A549 treated with DMSO at 1 μM for 4 hours (cell line): ENCODE measurements at places on chromosomes 2 and 18. TPM values are rescaled to one million over a fixed set of nuclear protein-coding genes. Genes with fewer than 3 reads are reported as not detected.

ABCG5 gene
- not detected in 5 replicates for total RNA-seq

CHST9 gene
- total RNA-seq, result not detected in 5 replicates

LDLRAD4 gene
- total RNA-seq, result 0.45 to 2.0 TPM (median 1.7 TPM) in 5 replicates

GKN2 gene
- total RNA-seq, result 2.3 to 4.3 TPM (median 3.7 TPM) in 5 replicates

PLCL1 gene
- total RNA-seq, result 0.07 TPM in 1 of 5 replicates, not detected in the others

MC5R gene
- total RNA-seq, result not detected in 5 replicates

SAG gene
- not detected in 5 replicates for total RNA-seq

DSC3 gene
- 1.6 to 2.5 TPM (median 1.8 TPM) in 5 replicates for total RNA-seq

RAPH1 gene
- total RNA-seq, result 5.7 to 7.6 TPM (median 7.3 TPM) in 5 replicates

SNED1 gene
- total RNA-seq, result 0.38 to 0.65 TPM (median 0.48 TPM) in 5 replicates

DNAJC10 gene
- 52.2 to 87.2 TPM (median 68.6 TPM) in 5 replicates for total RNA-seq

KLF11 gene
- total RNA-seq, result 3.7 to 5.7 TPM (median 5.4 TPM) in 5 replicates

CPO gene
- 0.09 to 0.19 TPM (median 0.17 TPM) in 3 of 5 replicates, not detected in the others for total RNA-seq

SERPINB10 gene
- 0.22 TPM in 1 of 5 replicates, not detected in the others for total RNA-seq

INPP5D gene
- 0.38 to 1.0 TPM (median 0.70 TPM) in 5 replicates for total RNA-seq

RUFY4 gene
- not detected in 5 replicates for total RNA-seq

CCDC148 gene
- total RNA-seq, result 0.13 to 0.55 TPM (median 0.38 TPM) in 5 replicates

TCF4 gene
- 2.1 to 3.0 TPM (median 2.8 TPM) in 5 replicates for total RNA-seq

EFR3B gene
- total RNA-seq, result 15.9 to 17.9 TPM (median 16.8 TPM) in 5 replicates

ALPI gene
- total RNA-seq, result 0.02 TPM in 1 of 5 replicates, not detected in the others

TOGARAM2 gene
- total RNA-seq, result 0.12 to 0.33 TPM (median 0.15 TPM) in 5 replicates

C1QL2 gene
- total RNA-seq, result 0.14 to 0.21 TPM (median 0.14 TPM) in 4 of 5 replicates, not detected in the other

COL4A3 gene
- total RNA-seq, result 0.40 to 1.0 TPM (median 0.72 TPM) in 5 replicates

MYOM1 gene
- 0.11 to 0.22 TPM (median 0.15 TPM) in 5 replicates for total RNA-seq

TUBA4B gene
- total RNA-seq, result 0.26 to 0.46 TPM (median 0.31 TPM) in 5 replicates

HOXD12 gene
- total RNA-seq, result not detected in 5 replicates

TNFAIP6 gene
- total RNA-seq, result 1.4 to 3.0 TPM (median 2.1 TPM) in 5 replicates

PPP1R1C gene
- total RNA-seq, result 1.8 to 4.7 TPM (median 2.0 TPM) in 5 replicates

KLHL29 gene
- total RNA-seq, result 3.4 to 5.1 TPM (median 4.4 TPM) in 5 replicates

CAPN10 gene
- total RNA-seq, result 13.3 to 24.8 TPM (median 22.3 TPM) in 5 replicates

RSAD2 gene
- 0.15 to 0.62 TPM (median 0.34 TPM) in 5 replicates for total RNA-seq

GALR1 gene
- total RNA-seq, result not detected in 5 replicates

NAT8 gene
- not detected in 5 replicates for total RNA-seq

CIAO1 gene
- 71.0 to 95.6 TPM (median 90.4 TPM) in 5 replicates for total RNA-seq

CDK15 gene
- total RNA-seq, result not detected in 5 replicates

KLHL14 gene
- total RNA-seq, result not detected in 5 replicates

IL36RN gene
- 0.06 to 0.14 TPM (median 0.07 TPM) in 5 replicates for total RNA-seq

LRRTM4 gene
- total RNA-seq, result not detected in 5 replicates

NMS gene
- not detected in 5 replicates for total RNA-seq

TMEM247 gene
- total RNA-seq, result not detected in 5 replicates

GALNT14 gene
- total RNA-seq, result 45.1 to 52.5 TPM (median 49.1 TPM) in 5 replicates

CCDC178 gene
- not detected in 5 replicates for total RNA-seq

CAVIN2 gene
- 7.9 to 11.9 TPM (median 10.8 TPM) in 5 replicates for total RNA-seq

PLB1 gene
- total RNA-seq, result 1.1 to 2.0 TPM (median 1.6 TPM) in 5 replicates

ALMS1 gene
- 9.1 to 12.2 TPM (median 10.8 TPM) in 5 replicates for total RNA-seq

TEKT4 gene
- total RNA-seq, result not detected in 5 replicates

UBXN2A gene
- 15.9 to 24.6 TPM (median 21.5 TPM) in 5 replicates for total RNA-seq

UGT1A8 gene
- total RNA-seq, result 0.08 to 0.26 TPM in 2 of 5 replicates, not detected in the others

IL36A gene
- not detected in 5 replicates for total RNA-seq

PRKAG3 gene
- total RNA-seq, result not detected in 5 replicates

EVA1A gene
- 12.6 to 14.0 TPM (median 12.7 TPM) in 5 replicates for total RNA-seq

CFAP65 gene
- 0.09 to 0.19 TPM (median 0.15 TPM) in 5 replicates for total RNA-seq

RBM43 gene
- 2.4 to 5.6 TPM (median 3.9 TPM) in 5 replicates for total RNA-seq

DSEL gene
- total RNA-seq, result 0.34 to 0.55 TPM (median 0.40 TPM) in 5 replicates

RGPD3 gene
- 0.12 to 0.28 TPM (median 0.16 TPM) in 5 replicates for total RNA-seq

NTSR2 gene
- total RNA-seq, result not detected in 5 replicates

SULT1C4 gene
- total RNA-seq, result not detected in 5 replicates

MEIS1 gene
- total RNA-seq, result 1.4 to 2.6 TPM (median 1.8 TPM) in 5 replicates

AGXT gene
- total RNA-seq, result not detected in 5 replicates
